Cerebellar cortex (tissue), 1 donor: ENCODE measurements at places on chromosomes 5 and 9.

GRCh38 chr5:93156566-93156965 is 424.5 kb downstream of the NR2F1-AS1 start:
- DNase-seq = no peak

DNA sequence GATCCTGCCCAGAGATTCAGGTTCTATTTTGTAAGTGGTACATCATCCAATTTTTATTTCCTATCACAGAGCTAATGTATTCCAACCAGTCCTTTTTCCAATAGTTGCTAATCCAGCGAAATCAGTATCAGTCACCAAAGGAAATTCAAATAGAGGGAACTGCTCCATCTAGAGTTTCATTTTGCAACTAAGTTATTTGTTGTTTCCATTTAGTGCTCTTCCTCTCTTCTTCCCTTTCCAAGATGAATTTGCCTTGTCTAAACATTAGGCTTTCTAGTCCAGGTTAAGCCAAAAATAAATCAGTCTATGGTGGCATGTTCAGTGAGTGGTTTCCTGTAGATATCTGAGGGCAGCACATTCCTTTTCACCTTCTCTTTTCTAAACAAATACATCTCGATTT is 79.8 kb upstream of the SPATA31D4 start:
- peak; percentile 22 for DNase-seq

DNA sequence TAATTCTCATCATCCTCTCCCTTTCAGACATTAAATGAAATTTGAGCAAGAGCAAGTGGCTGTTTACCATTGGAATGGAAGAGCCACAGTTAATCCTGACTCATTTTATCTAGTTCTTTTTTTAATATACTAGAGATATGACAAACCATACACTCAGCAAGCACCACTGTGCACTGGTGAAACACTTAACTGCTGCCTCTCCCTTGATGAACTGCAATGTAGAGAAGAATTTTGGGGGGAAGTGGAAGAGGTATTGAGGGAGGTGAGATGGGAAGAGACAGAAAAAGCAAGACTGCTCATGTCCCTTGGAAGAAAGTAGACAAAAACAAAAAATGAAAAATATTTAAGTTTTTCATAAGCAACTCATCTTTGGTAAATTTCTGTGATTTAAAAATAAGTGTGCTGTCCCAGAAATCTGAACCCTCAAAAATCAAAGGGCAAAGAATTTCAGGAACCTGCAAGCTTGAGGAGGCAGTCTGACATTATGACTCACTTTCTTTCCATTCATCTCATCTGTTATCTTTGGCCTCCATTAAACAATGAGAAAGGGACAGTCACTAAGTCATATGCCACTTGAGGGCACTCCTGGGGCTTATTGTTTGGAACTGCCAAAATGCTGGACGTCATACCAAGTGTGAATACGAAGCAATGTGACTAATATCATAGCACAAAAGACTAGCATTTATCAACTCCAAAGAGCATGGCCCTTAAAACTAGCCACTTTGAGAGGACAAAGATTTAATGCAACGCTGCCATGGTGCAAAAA is 566.8 kb upstream of the DMAC1 start:
- no peak for DNase-seq

DNA sequence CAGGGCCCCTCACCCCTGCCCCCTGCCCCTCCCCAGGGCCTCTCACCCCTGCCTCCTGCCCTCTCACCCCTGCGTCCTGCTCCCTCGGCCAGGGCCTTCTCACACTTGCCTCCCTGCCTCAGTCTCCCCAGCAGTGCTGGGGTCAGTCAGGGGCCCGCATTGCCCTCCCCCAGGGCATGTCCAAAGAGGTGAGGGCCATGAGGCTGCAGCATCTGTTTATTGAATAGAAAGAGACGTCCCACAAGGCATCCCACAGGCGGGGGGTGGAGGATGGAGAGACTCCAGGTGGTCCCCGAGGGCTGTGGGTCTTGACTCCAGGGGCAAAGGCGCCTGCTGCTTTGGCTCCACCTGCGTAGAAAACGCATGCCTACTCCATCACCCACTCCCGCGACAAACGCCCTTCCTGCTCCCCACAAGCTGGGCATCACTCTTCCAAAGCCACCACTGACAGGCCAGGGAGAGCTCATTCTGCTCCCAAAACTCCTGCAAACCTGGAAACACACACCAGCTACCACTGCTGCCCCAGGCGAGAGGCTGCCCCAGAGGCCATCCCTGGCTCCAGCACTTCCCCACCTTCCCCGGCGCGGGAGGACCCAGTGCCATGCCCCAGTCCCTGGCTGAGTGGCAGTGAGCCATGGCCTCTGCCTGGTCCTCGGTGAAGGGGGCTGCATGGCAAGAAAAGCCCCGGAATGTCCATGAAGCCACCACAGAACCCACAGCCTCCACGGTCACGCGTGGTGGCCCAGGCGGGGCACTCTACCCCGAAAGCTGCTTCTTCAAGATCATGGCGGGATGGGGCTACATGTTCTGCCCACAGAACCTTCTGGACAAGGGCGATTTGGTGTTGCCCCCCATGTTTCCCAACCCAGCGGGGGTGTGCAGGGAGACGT is 1.6 kb upstream of the LCN8 start:
- no peak for DNase-seq

GRCh38 chr5:175107865-175108264 is 336.1 kb downstream of the DRD1 start:
- no peak for DNase-seq

DNA sequence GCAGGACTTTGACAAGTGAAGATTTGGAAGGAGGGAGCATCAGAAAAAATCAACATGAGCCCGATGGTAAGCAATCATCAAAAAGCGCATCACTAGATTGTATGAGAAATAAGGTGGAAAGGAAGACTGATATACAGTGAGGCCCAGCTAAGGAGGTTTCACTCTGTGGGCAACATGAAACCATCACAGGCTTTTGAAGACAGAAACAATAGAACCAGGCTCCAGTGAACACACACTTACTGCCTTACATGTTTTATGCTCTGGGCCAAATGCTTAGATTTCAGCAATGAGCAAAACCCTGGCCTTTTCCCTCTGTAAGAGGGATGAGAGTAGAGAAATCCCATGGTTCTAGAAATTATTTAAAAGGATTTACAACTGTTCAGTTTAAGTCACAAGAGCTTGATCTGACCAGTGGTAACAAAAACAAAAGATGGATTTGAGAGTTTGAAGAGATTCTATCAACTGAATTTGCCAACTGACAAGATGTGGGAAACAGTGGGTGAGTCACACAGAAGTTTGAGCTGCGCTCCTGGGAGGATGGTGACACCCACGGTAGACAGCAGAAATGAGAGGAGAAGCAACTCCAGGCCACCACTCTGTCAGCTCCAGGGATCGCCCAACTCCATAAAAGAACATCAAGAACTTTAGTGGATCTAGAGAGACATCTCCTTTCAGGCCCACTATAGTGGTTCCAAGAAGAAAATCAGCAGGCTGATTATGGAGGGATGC is 261.8 kb downstream of the MCTP1 start:
- no peak for DNase-seq

DNA sequence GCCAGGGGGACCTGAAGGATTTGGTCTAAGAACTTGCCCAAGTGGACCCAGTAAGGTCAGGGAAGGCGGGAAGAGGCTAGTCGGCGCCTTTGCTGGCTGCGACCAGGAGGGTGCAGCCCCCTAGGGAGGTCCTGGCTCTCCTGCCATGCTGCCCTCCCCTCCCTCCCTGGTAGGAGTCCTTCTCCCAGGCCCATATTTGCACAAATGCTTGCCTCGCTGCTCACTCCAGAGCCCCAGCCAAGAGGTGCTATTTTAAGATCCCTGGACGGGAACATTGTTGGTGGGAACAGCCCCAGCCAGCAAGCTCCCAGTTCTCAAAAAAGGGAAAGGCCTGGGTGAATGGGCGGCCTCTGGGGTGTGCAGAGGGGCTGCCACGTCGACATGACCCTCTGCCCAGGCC is 4.3 kb upstream of the IL17B start:
- no peak for DNase-seq

GRCh38 chr5:128566178-128566577 is 28.1 kb upstream of the FBN2 start:
- DNase-seq = no peak

- no peak for DNase-seq
These were observed 215.7 kb downstream of the GAS1 start for GRCh38 chr9:86731511-86732063.

DNA sequence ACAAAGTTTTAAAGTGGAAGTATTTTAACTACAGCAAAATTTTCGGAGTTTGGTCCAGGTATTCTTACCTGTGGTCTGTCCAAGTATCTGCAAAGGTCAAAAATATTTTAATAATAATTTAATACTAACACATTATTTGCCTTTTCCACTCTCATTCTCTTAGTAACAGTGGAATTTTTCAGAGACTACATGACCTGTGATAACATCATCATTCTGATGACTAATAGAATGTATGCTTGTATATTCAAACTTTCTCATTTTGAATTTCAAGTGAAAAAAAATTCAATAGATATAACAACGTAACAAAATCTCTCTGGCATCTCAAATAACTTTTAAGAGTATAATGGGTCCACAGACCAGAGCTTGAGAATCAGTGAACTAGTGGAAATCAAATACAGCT is 78.3 kb downstream of the FBXL17 start:
- DNase-seq = no peak

- DNase-seq = no peak
These were observed 118.1 kb downstream of the TRIO start for GRCh38 chr5:14261235-14261634.

DNA sequence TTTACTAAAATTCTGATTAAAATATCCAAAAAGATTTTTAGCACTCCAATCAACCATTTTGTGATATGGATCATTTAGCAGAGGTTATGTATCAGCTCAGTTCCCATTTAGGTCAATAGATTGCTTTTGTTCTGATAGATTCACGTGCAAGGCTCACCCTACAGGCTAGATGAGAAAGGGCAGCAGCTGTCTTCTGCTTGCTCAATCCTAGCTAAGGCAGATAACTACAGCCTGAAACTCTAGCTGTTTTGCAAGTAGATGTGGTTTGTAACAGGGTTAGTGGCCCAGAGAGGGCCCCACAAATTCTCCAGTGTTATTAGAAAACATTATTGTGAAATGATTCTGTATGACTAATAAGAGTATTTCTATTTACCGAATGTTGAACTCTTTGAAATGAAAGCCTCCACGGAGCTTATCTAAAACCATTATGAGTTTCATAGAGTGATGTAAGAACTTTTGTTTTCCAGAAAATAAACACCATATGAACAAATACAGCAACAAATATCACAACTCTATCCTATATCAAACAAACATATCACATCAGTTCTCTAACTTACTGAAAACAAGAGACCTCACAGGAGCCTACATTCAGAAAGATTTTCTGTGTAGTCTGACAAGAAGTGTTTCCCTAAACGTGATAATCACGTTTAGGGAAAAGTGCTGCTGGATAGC is 841.9 kb upstream of the ACO1 start:
- DNase-seq = no peak

DNA sequence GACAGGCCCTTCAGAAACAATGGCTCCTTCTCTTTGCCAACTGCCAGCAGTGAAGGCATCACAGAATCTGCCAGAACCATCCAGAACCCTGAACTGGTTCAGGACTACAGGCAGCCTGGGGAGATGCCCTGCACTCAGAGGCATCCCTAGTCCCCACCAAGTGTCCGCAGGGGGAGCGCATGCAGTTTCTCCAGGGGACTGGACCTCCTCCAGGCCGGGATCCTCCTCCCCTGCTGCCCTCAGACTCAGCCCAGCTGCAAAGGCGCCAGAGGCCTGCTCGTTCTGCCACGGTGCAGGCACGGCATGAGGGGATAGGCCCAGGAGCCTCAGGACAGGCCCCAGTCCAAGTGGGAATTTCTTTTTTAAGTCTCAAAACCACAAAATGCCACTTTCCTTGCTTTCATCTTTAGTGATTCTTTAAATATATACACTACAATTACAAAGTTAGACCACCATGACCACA is 72.0 kb downstream of the SEMA4D start:
- no peak for DNase-seq

- no peak for DNase-seq
These were observed 31.8 kb upstream of the RXRA start for GRCh38 chr9:134294153-134295071.

- no peak for DNase-seq
These were observed 101.3 kb upstream of the SAP30L start for GRCh38 chr5:154344461-154344860.

DNA sequence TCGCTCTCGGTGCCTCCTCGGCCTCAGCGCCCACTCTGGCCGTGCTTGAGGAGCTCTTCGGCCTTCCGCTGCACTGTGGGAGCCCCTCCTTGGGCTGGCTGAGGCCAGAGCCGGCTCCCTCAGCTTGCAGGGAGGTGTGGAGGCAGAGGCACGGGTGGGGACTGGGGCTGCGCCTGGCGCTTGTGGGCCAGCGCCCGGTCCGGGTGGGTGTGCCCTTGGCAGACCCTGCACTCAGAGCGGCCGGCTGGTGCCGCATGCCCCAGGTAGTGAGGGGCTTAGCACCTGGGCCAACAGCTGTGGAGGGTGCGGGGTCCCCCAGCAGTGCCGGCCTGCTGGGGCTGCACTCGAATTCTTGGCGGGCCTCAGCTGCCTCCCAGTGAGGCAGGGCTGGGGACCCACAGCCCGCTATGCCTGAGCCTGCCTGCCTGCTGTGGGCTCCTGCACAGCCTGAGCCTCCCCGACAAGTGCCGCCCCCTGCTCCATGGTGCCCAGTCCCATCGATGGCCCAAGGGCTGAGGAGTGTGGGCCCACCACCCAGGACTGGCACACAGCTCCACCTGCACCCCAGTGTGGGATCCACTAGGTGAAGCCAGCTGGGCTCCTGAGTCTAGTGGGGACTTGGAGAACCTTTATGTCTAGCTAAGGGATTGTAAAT is 2085.2 kb upstream of the ACO1 start:
- DNase-seq = no peak

GRCh38 chr5:120988491-120988890 is 524.4 kb downstream of the PRR16 start:
- no peak for DNase-seq

GRCh38 chr9:98726735-98727134 is 18.0 kb upstream of the GABBR2 start:
- DNase-seq = peak; percentile 19

- DNase-seq = no peak
These were observed 95.4 kb upstream of the RETREG1 start for GRCh38 chr5:16712178-16712577.

GRCh38 chr9:82105729-82106128 is 117.2 kb downstream of the SPATA31D1 start:
- no peak for DNase-seq

DNA sequence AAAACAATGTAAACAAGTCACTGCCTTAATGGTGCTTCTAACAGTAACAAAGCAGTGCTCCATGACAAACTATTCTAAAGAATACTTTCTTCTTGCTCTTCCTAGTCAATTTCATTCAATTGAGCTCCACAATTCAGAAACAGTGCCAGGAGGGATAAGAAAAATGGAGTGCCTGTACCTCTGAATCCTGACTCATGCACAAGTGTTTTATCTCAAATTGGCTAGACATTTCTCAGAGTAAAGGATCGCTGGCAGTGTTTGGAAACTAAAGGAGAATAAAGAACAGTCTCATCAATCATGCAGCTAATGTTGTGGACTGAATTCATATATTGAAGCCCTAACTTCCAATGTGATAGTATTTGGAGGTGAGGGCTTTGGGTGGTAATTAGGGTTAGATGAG is 27.6 kb downstream of the SLC25A51 start:
- no peak for DNase-seq

- no peak for DNase-seq
These were observed 147.3 kb upstream of the FST start for GRCh38 chr5:53333160-53333559.

- peak; percentile 31 for DNase-seq
These were observed 57.0 kb upstream of the LMX1B start for GRCh38 chr9:126556560-126557250.
